Camera-type eye (tissue), 1 donor: ENCODE measurements at places on chromosomes 2 and 18. TPM values are rescaled to one million over a fixed set of nuclear protein-coding genes. Genes with fewer than 3 reads are reported as not detected.

SIX2 gene
- 12.4 TPM for total RNA-seq

TEX44 gene
- not detected for total RNA-seq

UCN gene
- 4.7 TPM for total RNA-seq

CDH2 gene
- 225 TPM for total RNA-seq

ECEL1 gene
- 19.0 TPM for total RNA-seq

TUBA3D gene
- total RNA-seq = not detected

C2orf66 gene
- total RNA-seq = 0.55 TPM
